ENCODE measurements at places on chromosomes 6 and 20.

- DNase-seq: no peak
Measured at GRCh38 chr6:13334953-13335352, 6.6 kb upstream of the TBC1D7 start.

GRCh38 chr20:6848041-6848440, 80.6 kb downstream of the BMP2 start:
- DNase-seq: no peak

DNA sequence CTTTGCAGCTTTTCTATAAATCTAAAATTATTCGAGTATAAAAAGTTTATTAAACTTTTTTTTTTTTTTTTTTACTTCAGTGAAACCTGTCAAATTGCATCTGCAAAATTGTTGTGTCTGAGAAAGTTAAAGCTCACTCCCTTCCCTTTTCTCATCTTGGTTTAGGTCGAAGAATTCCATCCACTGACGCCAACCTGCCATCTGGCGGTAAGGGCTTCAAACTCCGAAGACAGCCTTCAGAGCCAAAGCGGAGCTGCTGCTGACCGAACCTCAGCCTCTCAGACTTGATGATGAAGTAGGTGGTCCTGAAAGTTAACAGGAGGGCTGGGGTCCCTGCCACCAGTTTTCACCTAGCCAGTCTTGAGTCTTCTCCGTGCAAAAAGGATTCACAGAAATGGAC, 29.6 kb upstream of the VAPB start:
- no peak for DNase-seq

DNA sequence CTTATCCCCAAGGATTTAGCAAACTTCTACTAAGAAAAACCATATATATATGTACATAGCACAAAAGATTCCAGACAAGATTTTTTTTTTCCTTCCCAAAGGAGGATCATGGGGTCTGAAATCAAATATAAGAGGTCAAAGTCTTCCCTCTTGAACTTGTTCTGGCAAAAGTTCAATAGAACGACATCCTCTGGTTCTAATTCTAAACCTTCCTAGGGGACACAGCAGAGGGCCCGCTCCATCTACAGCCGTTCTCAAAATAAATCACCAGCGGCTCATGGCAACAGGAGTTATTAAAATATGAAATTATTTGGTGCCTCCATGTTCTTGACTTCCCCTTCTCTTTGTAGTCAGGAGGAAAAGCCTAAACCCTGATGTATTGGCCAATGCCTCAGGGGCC, 29.0 kb downstream of the ANKRD60 start:
- DNase-seq: no peak

GRCh38 chr20:3646067-3646440, 17.1 kb downstream of the GFRA4 start:
- DNase-seq: no peak

DNA sequence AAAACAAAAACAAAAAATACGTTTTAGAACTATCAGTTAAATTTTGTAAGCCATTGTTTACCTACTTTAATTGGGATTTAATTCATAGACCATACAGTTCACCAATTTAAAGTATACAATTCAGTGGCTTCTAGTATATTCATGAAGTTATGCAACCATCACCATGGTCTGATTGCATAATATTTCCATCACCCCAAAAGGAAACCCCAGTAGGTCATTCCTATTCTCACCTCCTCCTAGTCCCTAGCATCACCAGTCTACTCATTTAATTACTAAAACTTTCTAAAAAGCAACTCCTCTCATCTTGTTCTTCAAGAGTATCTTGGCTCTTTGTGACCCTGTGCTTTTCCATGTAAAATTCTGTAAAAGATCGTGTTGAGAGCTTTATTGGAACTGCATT, 60.2 kb downstream of the ASXL1 start:
- DNase-seq: no peak

- DNase-seq: no peak
Measured at GRCh38 chr20:33393609-33394008, 7.7 kb downstream of the CDK5RAP1 start.

DNA sequence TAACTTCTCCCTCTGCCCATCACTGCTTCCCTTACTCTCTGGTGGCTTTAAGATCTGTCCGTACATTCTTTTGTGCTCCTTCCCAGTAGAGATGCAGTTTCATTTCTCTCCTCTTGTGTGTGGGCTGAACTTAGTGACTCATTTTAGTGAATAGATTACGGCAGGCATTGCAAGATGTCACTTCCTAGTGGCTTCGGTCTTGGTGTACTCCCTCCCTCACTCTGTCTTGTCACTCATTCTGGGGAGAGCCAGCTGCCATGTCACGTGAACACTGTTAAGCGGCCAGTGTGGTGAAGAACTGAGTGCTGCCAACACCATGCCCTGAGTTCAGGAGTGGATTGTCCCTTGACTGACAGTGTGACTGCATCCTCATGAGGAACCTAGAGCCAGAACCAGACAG, 115.9 kb downstream of the OTOR start:
- DNase-seq: no peak

- no peak for DNase-seq
Measured at GRCh38 chr6:20589266-20589665, 55.0 kb downstream of the CDKAL1 start.

DNA sequence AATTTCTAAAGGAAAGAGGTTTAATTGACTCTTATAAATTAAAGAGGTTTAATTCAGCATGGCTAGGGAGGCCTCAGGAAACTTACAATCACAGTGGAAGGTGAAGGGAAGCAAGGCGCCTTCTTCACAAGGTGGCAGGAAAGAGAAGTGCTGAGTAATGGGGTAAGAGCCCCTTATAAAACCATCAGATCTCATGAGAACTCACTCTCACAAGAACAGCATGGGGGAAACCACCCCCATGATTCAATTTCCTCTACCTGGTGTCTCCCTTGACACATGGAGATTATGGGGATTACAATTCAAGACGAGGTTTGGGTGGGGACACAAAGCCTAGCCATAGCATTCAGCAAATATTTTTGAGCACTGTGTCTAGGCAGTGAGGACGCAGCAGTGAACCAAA, 3.9 kb upstream of the IPCEF1 start:
- no peak for DNase-seq

DNA sequence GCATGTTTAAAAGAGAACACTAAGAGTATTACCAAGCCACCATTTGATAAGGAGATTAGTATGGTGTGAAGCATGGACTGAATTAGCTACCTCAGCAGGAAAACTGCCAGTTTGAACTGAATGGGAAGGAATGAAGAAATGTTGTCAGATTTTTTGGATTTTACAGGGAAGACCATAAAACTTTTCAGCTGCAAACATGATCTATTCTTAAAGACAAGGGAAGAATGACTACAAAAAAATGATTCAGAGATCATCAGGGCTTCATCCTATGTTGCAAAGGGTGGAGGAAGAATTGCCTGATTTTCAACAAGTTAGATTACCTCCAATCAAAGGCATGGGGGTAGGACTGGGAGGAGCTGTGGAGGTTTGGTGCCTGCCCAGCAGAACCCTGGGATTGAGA, 49.3 kb upstream of the MTRF1L start:
- DNase-seq: no peak

- DNase-seq: no peak
Measured at GRCh38 chr6:110139052-110139451, 40.4 kb downstream of the WASF1 start.

DNA sequence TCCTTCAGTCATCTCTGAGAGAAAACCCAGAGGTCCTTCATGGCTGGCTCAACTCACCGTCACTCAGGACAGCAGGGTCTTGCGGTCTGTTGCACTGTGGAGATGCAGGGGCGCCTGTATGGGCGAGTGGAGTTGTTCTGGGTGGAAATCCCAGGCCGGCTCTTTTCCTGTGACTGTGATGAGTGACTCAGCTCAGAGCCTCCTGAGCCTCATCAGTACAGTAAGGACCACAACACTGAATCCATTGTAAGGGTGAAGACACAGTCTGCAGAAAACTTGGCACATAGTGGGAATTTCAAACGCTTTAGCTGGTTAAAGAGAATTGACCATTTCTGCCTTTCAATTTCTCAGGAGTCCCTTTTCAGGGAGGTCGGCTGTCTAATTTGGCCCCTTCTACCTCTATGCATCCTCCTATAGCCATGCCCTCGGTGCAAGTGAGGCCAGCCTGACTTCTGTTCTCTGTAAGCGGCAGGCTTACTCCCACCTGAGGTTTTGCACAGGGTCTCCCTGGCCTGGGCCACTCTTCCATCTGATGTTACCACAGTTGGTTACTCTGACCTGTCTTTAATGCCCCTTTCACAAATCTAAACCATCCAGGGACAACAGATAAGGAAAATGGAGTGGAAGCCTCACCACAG, 35.5 kb upstream of the TBXT start:
- DNase-seq: no peak

GRCh38 chr20:1209447-1210387, 6.5 kb downstream of the C20orf202 start:
- no peak for DNase-seq

DNA sequence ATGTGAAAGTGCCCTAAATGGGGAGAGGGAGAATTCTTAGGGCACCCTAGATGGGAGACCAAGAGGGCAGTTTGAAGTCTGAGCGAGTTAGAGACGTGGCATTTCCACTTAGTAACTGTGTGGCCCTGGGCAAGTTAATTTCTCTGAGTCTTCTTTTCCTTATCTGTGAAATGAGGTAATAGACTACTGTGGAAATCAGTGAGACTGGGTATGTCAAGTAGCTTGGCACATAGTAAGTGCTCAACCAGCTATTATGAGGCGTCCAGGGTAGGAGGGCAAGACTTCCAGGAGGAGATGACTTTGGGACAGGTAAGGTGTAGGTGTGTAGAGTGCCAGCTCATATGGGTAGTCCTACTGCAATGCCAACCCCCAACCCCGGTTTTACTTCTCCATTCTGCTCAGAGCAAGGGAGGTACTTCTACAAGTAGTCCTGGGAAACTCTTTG, 770 bp downstream of the KIF3B start:
- no peak for DNase-seq

DNA sequence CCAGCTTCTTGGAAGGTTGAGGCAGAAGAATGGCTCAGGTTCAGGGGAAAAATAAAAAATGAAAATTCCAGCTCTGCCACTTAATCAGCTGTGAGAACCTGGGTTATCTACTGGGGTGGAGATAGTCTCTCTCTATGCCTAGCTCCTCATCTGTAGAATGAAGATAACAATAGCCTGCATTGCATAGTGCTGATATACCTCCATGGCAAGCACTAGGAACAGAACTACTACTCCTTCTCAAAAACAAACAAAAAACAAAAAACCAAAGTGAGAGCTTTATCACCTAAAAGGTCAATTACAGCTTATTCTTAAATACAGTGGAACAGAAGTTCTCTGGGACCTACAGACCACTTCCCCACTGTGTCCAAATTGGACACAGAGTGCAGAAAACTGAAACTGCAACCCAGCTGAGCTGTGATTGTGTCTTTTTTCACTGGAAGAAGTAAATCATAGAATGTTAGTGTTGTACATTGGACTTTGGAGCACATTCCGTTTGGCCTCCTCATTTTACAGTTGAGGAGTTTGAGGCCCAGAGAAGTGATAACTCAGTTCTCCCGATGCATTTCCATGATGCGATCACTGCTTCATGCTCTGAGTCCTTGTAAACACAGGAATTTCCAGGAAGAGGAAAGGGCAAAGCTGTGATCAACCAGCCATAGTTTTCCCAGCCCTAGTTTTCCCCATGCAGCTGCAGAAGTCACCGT, 23.3 kb downstream of the MTFR2 start:
- DNase-seq: no peak

DNA sequence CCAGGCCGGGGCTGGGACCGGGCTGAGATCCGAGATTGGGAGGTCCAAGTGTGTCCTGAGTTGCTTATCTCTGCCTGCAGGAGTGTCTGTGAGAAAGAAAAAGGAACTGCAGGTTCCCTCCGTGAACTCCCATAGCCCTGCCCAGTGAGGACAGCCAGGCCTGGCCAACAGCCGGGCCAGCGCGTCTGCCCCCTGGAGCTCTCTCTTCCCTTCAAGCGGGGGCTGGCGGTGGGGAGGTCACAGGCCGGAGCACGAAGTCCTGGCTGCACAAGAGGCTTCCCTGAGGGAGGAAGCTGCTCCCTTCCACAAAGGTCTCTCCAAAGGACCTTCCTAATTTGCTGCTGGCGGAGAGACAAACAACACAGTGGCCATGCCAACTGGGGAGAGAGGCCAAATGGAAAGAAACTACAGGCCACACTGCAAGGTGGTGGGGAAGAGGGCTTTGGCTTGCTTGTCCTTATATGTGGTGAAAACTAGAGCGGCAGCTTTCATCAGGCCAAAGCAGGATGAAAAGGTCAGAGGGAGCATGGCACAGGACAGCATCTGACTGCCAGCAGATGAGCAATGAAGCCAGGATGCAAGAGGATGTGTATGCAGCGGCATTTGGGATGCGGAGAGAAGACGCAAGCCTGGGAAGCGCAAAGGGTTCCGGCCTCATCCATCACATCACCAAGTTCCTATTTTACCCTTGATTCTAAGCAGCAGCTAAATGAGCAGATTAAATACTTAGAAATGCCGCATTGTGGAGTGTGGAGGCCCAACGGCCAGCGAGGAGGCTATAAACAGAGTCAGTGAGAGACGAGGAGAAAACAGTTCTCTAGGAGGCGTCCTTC, 260.0 kb downstream of the ERMARD start:
- DNase-seq: no peak
